ENCODE measurements at places on chromosomes 12 and 14. TPM values are rescaled to one million over a fixed set of nuclear protein-coding genes. Genes with fewer than 3 reads are reported as not detected.
A peak's percentile ranks its signal among the peaks of the same experiment; 100 is the strongest.

The SYNDIG1L gene
- total RNA-seq = not detected

The PAWR gene
- 3.0 TPM for total RNA-seq

DNA sequence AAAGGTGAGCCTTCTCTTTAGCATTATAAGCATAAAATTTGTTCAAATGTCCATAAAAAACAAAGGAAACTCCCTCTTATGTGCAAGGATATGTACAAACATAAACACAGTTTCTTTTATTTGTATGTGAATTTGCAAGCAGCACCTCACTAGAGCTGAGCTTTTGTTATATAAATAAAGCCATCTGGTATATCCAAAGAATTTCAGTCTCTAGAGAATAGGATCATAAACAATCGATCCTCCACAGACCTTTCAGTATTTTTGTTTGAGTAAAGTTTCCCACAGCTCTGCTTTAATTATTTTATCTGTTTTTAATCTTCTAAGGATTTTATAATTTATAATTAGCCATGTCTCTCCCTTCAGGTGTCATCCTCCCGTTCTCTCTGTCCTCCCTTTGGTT lies 89.2 kb downstream of the OTOGL start:
- DNase-seq = no peak
- peaks cover 13% of the 10 kb centered on the region for H3K27me3 ChIP-seq
- H3K4me1 ChIP-seq = peaks cover 14% of the 10 kb centered on the region
- H3K4me3 ChIP-seq = no peak overlapping the region

DNA sequence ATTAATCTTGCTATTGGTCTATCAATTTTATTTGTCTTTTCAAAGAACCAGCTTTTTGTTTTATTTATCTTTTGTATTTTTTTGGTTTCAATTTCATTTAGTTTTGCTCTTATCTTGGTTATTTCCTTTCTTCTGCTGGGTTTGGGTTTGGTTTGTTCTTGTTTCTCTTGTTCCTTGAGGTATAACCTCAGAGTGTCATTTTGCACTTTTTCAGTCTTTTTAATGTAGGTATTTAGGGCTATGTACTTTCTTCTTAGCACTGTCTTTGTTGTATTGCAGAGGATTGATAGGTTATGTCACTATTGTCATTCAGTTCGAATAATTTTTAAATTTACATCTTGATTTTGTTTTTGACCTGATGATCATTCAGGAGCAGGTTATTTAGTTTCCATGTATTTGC lies 92.7 kb upstream of the DCD start:
- no peaks in the 10 kb centered on the region for H3K27me3 ChIP-seq
- H3K4me3 ChIP-seq = peak overlapping the region; percentile 43
- peaks cover 57% of the 10 kb centered on the region for H3K4me1 ChIP-seq
- DNase-seq = no peak

DNA sequence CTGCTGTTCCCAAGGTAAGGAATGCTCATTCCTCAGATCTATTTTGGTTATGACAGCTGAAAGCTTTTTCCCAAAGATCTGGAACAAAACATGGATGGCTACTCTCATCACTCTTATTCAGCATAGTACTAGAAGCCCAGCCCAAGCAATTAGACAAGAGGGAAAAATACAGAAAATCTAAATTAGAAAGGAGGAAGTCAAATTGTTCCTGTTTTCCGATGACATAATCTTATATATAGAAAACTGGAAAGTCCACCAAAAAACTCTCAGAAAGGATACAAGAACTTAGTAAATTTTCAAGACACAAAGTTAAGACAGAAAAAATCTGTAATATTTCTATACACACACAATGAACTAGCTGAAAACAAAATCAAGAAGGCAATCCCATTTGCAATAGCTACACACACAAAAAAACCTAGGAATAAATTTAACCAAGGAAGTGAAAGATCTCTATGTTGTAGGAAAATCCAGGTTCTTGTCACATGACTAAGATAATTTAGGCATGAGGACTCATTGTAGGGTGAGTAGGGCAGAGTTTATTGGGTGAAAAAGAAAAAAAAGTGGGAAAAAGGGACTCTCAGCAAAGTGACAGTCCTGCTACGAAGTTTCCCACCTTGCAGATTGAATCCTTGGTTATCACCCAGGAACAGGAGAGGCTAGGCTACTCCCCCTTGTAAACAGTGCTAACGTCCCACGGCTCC lies 28.6 kb upstream of the KLRB1 start:
- no peak overlapping the region for H3K27ac ChIP-seq
- no peaks in the 10 kb centered on the region for H3K27me3 ChIP-seq
- H3K36me3 ChIP-seq = peaks cover 52% of the 10 kb centered on the region
- H3K4me3 ChIP-seq = no peak overlapping the region
- no peak for DNase-seq

- H3K27me3 ChIP-seq = no peaks in the 10 kb centered on the region
- H3K27ac ChIP-seq = no peak overlapping the region
- no peak for DNase-seq
These were observed 33.4 kb downstream of the SLC11A2 start for GRCh38 chr12:50992819-50993218.

DNA sequence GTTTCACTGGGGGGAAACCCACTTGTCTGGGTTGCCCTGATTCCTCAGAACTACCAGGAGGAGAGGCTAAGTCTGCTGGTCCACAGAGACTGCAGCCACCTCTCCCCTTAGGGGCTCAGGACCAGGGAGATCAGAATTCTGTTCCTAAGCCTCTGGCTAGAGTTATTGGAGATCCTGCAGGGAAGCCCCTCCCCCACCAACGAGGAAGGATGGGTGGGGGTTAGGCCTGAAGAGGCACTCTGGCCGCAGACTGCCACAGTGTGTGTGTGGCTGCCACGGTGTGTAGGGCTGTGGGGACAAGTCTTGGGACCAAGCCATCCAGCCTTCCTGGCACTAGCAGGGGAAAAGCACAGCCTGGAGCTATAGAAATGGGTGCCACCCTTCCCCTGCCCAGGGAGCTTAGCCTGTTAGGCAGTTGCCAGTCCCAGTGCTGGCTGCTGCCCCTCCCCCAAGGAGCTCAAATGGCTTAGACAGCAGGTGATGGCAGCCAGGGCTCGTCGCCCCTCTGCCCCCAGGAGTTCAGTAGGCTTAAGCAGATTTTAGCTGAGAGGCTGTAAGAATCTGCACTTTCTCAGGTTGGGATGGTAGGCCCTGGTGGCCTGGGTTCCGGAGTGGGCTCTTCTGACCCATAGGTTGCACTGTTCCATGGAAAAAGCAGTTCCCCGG lies 107.7 kb downstream of the ERGIC2 start:
- H3K27ac ChIP-seq = no peak overlapping the region
- H3K4me1 ChIP-seq = no peaks in the 10 kb centered on the region
- no peak overlapping the region for H3K4me3 ChIP-seq
- no peak for DNase-seq

DNA sequence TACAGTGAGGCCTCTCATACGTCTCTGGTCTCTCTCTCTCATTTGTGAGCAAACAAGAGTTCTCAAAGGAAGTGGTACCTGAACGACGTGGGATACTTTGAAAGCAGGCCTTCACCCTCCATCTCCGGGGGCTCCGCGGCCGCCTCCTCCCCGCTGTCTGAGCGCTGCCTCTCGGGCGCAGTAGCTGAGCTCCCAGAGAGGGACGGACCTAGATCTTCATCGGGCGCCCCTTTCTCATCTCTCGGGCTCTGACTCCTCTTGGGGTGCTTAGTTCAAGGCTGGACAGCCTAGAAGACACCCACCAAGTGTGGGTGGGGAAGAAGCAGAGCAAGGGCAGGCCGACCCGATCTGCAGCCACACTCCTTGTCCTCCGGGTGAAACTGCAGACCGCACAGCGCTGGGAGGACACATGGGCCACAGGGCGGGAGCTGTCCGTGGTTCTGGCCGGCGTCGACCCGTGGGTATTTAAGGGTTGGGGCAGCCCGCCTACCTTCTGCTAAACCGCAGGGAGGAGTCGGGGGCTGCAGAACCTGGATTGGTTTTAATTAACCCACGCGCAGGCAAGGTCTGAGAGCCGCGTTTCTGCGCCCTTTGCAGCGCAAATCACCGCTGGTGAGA lies 92.7 kb downstream of the PAH start:
- no peaks in the 10 kb centered on the region for H3K4me1 ChIP-seq
- H3K4me3 ChIP-seq = no peak overlapping the region
- no peak overlapping the region for H3K27ac ChIP-seq
- peaks cover 1% of the 10 kb centered on the region for H3K36me3 ChIP-seq

DNA sequence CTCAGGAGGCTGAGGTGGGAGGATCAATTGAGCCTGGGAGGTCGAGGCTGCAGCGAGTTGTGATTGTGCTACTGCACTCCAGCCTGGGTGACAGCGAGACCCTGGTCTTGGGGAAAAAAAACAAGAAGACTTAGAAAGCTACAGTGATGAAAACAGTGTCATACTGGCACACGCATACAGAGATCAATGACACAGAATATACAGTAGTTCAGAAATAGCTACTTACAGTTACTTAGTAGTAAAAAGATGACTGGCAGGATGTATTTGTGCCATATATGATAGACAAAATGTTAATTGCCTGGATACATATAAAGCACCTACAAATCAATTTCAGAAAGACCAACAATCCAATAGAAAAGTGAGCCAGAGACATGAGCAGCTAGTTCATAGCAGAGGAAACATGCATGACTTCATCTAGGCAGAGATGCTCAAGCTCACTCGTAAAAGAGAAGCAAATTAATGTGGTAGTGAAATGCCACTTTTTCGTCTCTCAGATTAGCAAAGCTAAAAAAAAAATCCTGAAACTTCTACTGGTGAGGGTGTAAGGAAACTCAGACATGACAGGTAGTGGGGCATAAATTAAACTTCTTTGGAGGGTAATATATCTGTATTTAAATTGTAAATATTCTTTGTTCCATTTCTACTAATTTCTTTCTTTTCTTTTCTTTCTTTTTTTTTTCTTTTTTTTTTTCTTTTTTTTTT lies 2.5 kb upstream of the ALDH2 start:
- peaks cover 13% of the 10 kb centered on the region for H3K4me1 ChIP-seq
- DNase-seq = no peak
- peaks cover 3% of the 10 kb centered on the region for H3K36me3 ChIP-seq
- H3K4me3 ChIP-seq = no peak overlapping the region
- no peak overlapping the region for H3K27ac ChIP-seq

DNA sequence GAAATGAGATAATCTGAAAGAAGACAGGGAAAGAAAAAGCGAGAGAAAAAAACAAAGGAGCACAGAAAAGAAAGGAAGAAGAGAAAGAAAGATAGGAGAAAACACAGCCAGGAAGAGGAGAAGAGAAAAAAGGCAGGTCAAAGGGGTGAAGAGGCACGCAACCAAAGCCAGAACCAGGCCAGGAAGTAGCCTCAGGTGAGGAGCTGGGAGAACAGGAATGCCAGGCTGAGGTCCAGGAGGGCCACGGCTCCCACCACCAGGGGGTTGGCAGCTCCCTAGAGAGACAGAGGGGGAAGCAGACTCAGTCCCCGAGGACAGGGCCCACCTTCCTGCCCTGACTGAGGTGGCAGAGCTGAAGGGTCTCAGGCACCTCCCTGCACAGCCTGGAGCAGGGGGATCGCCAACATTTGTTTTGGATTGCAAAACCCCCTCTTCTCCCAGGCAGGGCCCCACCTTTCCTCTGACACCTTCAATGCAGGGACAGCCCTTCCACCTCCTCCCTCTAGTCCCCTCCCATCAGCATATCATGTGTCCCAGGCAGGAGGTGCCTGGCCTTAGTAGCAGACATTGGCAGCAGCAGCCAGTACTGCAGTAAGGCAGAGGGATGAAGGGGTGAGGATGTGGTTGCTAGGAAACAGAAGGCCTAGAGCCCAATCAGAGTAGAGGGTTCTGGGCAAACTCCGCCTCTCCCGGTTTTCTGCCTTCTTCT lies 2.0 kb upstream of the AP1G2 start:
- no peak overlapping the region for H3K27ac ChIP-seq
- H3K36me3 ChIP-seq = peaks cover 16% of the 10 kb centered on the region
- H3K4me3 ChIP-seq = no peak overlapping the region
- H3K27me3 ChIP-seq = peaks cover under 1% of the 10 kb centered on the region
- peaks cover 41% of the 10 kb centered on the region for H3K4me1 ChIP-seq

DNA sequence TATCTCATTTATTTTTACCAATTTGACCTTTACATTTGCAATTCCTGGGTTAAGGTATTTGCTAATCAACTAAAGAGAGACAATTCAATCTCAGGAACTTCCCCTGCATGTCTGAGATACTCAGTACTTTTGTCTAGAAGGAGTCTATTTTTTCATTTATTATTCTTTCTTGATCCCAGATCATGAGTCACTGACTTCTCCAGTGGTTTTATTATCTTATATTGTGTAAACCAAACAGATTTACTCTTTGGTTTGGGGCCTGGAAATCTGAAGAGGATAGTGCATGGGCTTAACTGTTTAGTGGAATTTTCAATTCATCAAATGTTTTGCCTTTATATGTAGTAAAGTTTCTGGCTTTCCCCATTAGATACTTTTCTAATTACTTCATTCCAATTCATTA lies 185.4 kb downstream of the ALG10B start:
- no peak overlapping the region for H3K27ac ChIP-seq
- H3K4me1 ChIP-seq = no peaks in the 10 kb centered on the region
- no peak overlapping the region for H3K4me3 ChIP-seq
- no peaks in the 10 kb centered on the region for H3K27me3 ChIP-seq
- no peaks in the 10 kb centered on the region for H3K36me3 ChIP-seq
- no peak for DNase-seq

DNA sequence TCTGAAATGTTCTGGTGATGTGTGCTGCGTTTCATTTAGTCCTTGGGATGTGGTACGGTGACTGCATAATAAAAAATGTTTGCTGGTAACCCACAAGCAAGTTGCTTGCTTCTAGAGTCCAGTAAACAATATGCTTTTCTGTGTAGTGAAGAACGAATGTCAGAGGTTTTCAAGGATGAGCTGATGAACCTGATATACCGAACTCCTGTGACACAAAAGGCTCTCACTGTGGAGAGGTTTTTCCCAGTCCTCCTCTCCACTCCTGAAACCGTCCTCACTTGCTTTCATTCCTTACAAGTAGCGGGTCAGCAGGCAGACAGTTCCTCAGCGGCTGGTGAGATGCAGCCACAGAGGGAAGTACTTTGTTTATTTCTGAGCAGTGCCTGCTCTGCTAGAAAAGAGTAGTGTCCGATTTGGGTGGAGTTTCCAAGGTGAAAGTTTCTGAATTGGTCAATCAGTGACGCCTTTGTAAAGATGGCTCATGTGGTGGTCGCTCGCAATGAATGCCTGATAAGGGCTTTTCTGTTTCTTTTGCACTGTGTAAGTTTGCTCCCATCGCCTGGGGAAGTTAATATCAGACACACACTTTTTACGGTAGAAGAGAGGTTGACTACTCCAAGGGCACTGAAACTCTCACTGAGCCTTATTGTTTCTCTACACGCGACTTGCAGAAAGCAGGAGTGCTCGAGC lies 3.0 kb downstream of the ETV6 start:
- H3K27ac ChIP-seq = peak overlapping the region; percentile 93
- H3K27me3 ChIP-seq = no peaks in the 10 kb centered on the region
- peak; percentile 48 for DNase-seq
- H3K36me3 ChIP-seq = peaks cover 16% of the 10 kb centered on the region

GRCh38 chr12:68434391-68435298 lies 102.5 kb upstream of the MDM1 start:
- no peak for DNase-seq
- H3K4me1 ChIP-seq = peaks cover 1% of the 10 kb centered on the region
- no peak overlapping the region for H3K4me3 ChIP-seq
- peaks cover 40% of the 10 kb centered on the region for H3K36me3 ChIP-seq
- H3K27ac ChIP-seq = no peak overlapping the region

- no peaks in the 10 kb centered on the region for H3K36me3 ChIP-seq
- no peaks in the 10 kb centered on the region for H3K4me1 ChIP-seq
- no peak overlapping the region for H3K27ac ChIP-seq
- H3K4me3 ChIP-seq = no peak overlapping the region
These were observed 232.1 kb upstream of the SEL1L start for GRCh38 chr14:81765651-81766275.

- H3K4me1 ChIP-seq = peaks cover 7% of the 10 kb centered on the region
- H3K36me3 ChIP-seq = no peaks in the 10 kb centered on the region
- H3K27me3 ChIP-seq = peaks cover 29% of the 10 kb centered on the region
- no peak for DNase-seq
These were observed 6.3 kb upstream of the SERPINA1 start for GRCh38 chr14:94394581-94395207.

GRCh38 chr12:121182222-121182893 lies 27.6 kb upstream of the P2RX4 start:
- H3K27ac ChIP-seq = no peak overlapping the region
- DNase-seq = no peak
- H3K4me3 ChIP-seq = no peak overlapping the region
- peaks cover 6% of the 10 kb centered on the region for H3K4me1 ChIP-seq
- H3K27me3 ChIP-seq = no peaks in the 10 kb centered on the region
